ENCODE measurements at places on chromosomes 7 and 10. TPM values are rescaled to one million over a fixed set of nuclear protein-coding genes. Genes with fewer than 3 reads are reported as not detected.
A peak's percentile ranks its signal among the peaks of the same experiment; 100 is the strongest.

DNA sequence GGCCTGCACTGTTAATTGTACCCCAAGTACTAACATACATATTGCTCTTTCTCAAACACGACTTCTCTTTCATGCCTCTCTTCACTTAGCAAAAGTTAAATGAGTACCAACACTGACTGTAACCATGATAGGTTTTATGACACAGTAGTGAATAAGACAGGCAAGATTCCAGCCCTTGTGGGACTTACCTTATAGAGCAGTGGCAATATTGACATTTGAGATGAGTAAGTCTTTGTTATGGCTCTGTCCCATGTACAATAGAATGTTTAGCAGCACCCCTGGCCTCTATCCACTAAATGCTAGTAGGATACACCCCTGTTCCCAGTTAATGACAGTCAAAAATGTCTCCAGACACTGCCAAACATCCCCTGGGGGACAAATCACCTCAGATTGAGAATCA, 11.9 kb upstream of the COL1A2 start:
- DNase-seq: no peak

- peak; percentile 75 for DNase-seq
These were observed 21.3 kb downstream of the CALML3 start for GRCh38 chr10:5545778-5546710.

DNA sequence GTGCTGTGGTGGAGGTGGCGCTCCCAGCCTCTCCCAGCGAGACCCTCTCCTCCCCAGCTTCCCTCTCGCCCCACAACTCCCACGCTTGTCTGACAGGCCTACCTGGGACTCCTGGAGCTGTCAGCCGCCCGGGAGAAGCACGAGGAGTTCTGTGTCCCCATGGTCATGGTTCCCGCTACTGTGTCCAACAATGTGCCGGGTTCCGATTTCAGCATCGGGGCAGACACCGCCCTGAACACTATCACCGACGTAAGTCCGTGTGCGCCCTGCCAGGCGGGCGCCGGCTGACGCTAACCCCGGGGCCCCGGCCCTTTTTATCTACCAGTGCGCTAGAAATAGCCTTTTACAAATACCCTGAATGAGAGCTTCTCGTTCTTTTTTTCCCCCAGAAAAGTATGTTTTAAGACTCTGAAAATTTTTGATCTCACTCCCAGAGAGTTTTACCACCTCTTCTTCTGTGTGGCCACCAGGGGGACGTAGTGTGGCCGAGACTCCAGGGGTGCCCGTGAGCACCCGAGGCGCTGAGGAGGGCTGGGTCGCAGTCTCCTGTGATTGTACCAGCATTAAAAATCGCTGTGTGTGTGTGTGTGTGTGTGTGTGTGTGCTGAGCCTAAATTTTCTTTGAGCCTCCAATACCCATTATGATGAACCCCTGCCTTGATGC, 52.6 kb downstream of the PFKP start:
- no peak for DNase-seq

GRCh38 chr10:14486777-14487487, 156.2 kb upstream of the FRMD4A start:
- no peak for DNase-seq

- no peak for DNase-seq
These were observed 3.7 kb upstream of the CALU start for GRCh38 chr7:128735436-128735835.

DNA sequence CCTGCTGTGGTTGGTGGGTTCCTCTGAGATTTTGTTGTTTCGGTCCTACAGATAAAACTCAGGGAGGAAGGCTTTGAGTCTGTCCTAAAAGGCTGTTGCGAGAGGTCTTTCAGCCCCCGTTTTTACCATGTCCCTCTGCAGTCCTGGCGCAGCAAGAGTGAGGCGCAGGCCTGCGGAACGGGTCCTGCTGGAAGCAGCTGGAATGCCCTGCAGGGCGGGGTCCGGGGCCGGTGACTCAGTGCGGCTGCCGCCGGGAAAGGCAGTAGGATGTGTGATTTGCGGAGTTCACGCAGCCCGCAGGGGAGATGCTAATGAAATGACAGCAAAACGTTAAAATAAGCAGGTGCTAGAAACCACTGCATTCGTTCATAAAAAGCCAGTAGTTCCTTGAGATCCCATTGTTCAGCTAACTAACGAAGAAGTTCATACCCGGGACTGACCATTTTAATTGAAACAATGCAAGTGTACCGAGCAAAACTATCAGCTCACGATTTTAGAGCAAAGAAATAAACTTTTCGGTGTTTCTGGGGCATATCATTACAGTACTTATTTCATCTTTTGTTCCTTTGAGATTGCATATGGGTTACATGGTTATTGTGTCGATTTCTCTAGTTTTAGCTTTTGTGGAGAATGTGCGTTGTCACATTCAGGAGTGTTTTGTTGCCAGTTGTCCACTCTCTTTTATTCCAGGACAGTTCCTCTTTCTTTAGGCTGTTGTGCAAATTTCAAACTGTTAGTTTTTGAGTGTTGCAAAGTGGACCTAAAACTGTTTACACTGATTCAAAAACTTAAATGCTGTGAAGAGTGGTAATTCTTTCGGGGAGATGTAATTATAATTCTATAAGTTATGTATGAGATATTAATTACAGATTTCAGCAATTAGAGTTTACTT, 783 bp downstream of the ANLN start:
- DNase-seq: peak; percentile 83

DNA sequence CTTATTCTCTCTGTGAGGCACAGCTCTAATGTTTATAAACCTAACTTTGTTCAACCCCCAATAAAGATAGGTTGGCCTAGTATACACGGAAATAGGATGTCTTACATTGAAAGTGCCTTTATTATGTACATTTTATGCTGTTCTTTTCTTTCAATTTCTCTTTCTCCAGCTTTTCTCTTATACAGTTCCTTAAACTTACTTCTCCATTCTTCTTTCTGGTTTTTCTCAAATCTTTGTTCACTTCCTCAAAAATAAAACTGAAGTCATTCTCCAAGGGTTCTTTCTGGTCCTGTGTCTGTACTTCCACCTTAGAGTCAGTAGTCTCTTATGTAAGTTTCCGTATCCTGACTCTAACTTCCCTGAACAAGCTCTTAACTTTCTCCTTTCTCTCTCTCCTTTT, 29.2 kb upstream of the NAMPT start:
- DNase-seq: no peak

CRYGN gene
- not detected for total RNA-seq

NEURL1 gene
- 0.54 TPM for total RNA-seq

FBXL13 gene
- total RNA-seq: 0.32 TPM
